Colonic mucosa (tissue), 4 donors: ENCODE measurements at places on chromosomes 1 and 21.

- DNase-seq: no peak
Observed at GRCh38 chr21:45487891-45488600, 54.2 kb downstream of the SLC19A1 start.

DNA sequence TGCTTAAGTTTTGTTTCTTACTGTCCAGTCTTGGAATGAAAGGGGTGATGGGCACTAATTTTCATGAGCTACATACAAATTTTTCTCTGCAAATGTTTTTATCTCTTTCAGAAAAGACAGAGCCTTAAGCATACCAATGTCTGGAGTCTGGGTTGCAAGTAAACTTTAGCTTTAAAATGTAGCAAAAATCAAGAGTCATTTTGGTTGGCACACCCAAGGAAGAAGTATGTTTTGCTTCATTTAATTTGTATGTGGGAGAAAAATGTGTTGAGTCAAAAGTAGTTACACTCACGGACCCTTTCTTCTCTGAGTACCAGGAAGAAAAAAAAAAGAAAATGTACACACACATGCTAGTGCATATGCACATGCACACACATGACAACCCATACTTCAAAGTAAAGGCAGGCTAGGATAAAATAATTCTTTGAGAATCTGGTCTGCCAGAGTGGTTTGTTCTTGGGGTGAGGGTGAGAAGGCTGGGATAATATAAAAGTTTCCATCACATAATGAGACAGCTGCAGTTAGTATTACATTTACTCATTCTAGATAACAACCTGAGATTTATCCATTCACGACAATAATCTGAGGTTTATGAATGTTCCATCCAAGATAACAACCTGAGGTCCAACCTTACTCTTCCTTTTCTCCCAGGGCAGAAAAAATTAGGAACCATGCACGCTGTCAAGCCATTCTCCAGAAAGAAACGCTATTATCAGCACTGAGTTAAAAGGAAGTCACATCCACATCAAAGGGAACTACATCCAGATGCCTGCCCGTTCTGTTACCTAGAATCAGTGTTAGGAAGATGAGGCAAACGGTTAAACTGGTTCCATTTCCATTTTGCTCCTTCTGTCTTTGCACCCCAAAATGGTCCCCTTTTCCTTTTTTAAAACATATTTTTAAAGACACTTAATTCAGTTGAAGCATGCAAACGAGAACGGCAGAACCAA is 9.3 kb downstream of the DPYD start:
- no peak for DNase-seq

GRCh38 chr1:195804547-195804946 is 803.7 kb downstream of the KCNT2 start:
- no peak for DNase-seq

- no peak for DNase-seq
Observed at GRCh38 chr1:8203056-8203455, 114.9 kb upstream of the SLC45A1 start.

GRCh38 chr1:119731741-119732430 is 20.2 kb downstream of the PHGDH start:
- no peak for DNase-seq

GRCh38 chr1:157597959-157598667 is at the start of gene FCRL4:
FCRL4 (minus strand) TSS chr1:157598085; CDS start chr1:157597944, 141 bp downstream.
- no peak for DNase-seq

- DNase-seq: no peak
Observed at GRCh38 chr1:2573250-2573920, 13.2 kb upstream of the PRXL2B start.

- peak; percentile 56 for DNase-seq
Observed at GRCh38 chr21:46459356-46460112, 843 bp downstream of the DIP2A start.

- DNase-seq: peak; percentile 45
Observed at GRCh38 chr1:247332215-247332622, 552 bp upstream of the ZNF496 start.

DNA sequence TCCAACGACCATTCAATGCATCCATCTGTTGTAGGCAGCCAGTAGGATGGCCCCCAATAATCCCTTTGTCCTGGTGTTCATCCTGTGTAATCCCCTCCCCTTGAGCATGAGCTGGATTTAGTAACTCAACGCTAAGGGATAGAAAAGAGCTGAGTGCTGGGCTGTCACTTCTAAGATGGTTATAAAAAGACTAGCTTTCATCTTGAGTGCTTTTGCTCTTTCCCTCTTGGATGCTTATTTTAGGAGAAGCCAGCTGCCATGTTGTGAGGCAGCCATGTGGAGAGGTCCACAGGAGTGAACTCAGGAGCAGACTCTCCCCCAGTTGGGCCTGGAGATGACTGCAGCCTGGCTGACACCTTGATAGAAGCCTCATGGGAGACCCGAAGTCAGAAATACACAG is 401.5 kb downstream of the VAV3 start:
- DNase-seq: no peak
